ENCODE measurements at places on chromosomes 13 and 19. TPM values are rescaled to one million over a fixed set of nuclear protein-coding genes. Genes with fewer than 3 reads are reported as not detected.

Gene ZNF772
- 1.4 TPM for total RNA-seq

Gene TPRX1
- not detected for total RNA-seq

Gene AP3D1
- 86.0 TPM for total RNA-seq

DNA sequence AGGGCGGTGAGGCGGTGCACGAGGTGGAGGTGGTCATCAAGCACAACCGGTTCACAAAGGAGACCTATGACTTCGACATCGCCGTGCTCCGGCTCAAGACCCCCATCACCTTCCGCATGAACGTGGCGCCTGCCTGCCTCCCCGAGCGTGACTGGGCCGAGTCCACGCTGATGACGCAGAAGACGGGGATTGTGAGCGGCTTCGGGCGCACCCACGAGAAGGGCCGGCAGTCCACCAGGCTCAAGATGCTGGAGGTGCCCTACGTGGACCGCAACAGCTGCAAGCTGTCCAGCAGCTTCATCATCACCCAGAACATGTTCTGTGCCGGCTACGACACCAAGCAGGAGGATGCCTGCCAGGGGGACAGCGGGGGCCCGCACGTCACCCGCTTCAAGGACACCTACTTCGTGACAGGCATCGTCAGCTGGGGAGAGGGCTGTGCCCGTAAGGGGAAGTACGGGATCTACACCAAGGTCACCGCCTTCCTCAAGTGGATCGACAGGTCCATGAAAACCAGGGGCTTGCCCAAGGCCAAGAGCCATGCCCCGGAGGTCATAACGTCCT is 9.4 kb upstream of the PROZ start:
- peaks cover 2% of the 10 kb centered on the region for H3K36me3 ChIP-seq
- no peak overlapping the region for H3K27ac ChIP-seq
- no peak for DNase-seq
- H3K27me3 ChIP-seq, result peaks cover 5% of the 10 kb centered on the region
- peaks cover 12% of the 10 kb centered on the region for H3K4me1 ChIP-seq

DNA sequence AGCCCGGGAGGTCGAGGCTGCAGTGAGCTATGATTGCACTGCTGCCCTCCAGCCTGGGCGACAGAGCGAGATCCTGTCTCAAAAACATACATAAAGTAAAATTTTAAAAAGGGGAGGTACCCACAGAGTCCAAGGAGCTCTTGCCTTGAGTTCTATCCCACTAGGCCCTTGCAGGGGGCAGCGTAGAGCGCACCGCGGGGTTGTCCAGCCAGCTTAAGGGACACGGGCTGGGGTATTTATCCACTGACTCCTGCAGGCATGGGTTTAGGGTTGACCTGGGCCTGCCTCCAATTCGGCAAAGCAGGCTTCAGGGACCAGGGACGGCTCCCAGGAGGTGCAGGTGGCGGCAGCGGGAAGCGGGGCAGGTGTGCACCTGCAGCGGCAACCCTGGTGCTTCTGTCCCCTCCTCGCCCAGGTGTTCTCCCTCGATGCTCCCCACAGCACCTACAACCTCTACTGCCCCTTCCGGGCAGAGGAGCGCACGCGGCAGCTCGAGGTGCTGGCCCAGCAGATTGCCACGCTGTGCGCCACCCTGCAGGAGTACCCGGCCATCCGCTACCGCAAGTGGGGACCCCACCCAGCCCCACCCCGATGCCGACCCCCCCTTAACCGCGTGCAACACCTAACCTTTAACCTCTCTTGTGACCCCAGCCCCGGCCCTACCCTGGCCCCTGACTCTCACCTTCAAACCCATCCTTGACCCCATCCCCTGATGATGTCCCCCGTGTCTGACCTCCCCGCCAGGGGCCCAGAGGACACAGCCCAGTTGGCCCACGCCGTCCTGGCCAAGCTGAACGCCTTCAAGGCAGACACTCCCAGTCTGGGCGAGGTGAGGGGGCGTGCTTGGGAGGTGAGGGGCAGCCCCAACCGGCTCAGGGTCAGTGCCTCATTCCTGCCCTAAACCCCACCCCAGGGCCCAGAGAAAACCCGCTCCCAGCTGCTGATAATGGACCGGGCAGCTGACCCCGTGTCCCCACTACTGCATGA is 4.7 kb downstream of the STXBP2 start:
- H3K4me1 ChIP-seq, result peaks cover 14% of the 10 kb centered on the region
- peaks cover 10% of the 10 kb centered on the region for H3K36me3 ChIP-seq
- DNase-seq, result no peak
- no peaks in the 10 kb centered on the region for H3K27me3 ChIP-seq
- no peak overlapping the region for H3K4me3 ChIP-seq

All from T-helper 17 cell (primary cell).